ENCODE measurements at places on chromosomes 13 and 19.

DNA sequence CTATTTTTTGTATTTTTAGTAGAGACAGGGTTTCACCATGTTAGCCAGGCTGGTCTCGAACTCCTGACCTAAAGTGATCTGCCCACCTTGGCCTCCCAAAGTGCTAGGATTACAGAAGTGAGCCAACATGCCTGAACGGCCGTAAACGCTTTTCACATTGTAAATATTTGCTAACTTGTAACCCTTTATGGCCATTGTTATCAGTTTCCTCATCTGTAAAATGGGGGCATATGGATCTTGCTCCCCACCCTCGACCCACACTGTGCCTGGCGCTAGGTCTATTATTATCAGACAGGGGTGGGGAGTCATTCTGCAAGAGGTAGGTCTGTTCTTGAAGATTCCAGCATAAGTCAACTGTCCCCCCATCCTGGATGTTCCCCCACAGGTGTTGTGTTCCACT lies 11.9 kb downstream of the NCAN start:
- no peaks in the 10 kb centered on the region for H3K36me3 ChIP-seq
- peaks cover 10% of the 10 kb centered on the region for H3K27me3 ChIP-seq
- no peak overlapping the region for H3K4me3 ChIP-seq
- H3K27ac ChIP-seq, result no peak overlapping the region

GRCh38 chr19:57321116-57321515 lies 844 bp downstream of the ZNF543 start:
- peaks cover 11% of the 10 kb centered on the region for H3K27me3 ChIP-seq
- peaks cover 24% of the 10 kb centered on the region for H3K4me1 ChIP-seq
- peak overlapping the region; percentile 85 for H3K4me3 ChIP-seq

- no peak overlapping the region for H3K27ac ChIP-seq
- H3K36me3 ChIP-seq, result peaks cover 15% of the 10 kb centered on the region
- peaks cover 23% of the 10 kb centered on the region for H3K4me1 ChIP-seq
- peak; percentile 43 for DNase-seq
- H3K4me3 ChIP-seq, result peak overlapping the region; percentile 83
- no peaks in the 10 kb centered on the region for H3K27me3 ChIP-seq
These were observed 512 bp downstream of the CC2D1A start for GRCh38 chr19:13906521-13906904.

- no peak overlapping the region for H3K4me3 ChIP-seq
- H3K36me3 ChIP-seq, result peaks cover 26% of the 10 kb centered on the region
- H3K27me3 ChIP-seq, result no peaks in the 10 kb centered on the region
- DNase-seq, result no peak
These were observed 8.2 kb downstream of the ZDHHC20 start for GRCh38 chr13:21450936-21451335.

GRCh38 chr19:43895727-43896308 lies 39.3 kb downstream of the ZNF45 start:
- H3K27ac ChIP-seq, result no peak overlapping the region
- peaks cover 34% of the 10 kb centered on the region for H3K36me3 ChIP-seq
- DNase-seq, result no peak
- no peaks in the 10 kb centered on the region for H3K4me1 ChIP-seq
- no peak overlapping the region for H3K4me3 ChIP-seq
- no peaks in the 10 kb centered on the region for H3K27me3 ChIP-seq

- no peak overlapping the region for H3K4me3 ChIP-seq
- H3K36me3 ChIP-seq, result no peaks in the 10 kb centered on the region
- no peak overlapping the region for H3K27ac ChIP-seq
- no peaks in the 10 kb centered on the region for H3K27me3 ChIP-seq
These were observed 295.4 kb upstream of the MAB21L1 start for GRCh38 chr13:35771898-35772297.

DNA sequence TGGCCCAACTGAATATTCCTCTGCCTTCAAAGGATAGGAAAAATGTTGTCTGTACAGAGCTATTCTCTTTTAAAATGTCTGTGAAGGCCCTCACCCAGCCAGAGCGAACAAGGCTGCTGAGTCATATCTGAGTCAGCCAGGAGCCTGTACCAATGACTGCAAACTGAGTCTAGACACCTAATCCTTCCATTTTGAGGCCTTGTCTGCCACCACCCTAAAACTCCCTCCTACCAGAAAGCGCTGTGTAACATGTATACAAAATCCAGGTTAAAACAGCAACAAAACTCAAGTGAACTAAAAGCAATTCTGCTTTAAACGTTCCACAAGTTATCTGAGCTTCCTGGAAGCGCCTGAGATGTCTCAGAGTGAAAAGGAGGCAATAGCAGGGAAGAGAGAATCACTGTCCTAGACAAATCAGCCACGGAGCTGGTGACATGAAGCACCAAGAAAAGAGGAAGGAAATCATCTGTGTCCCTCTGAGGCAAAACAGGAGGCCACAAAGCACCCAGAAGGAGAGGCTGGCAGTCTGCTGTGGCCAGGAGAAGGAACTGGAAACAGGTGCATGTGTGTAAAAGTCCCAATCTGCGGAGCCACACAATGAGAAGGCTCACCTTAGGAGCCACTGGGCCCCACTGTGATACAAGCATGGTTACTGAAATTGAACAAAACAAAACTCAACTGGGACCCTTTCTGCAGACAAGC lies 10.2 kb downstream of the DHRS12 start:
- H3K36me3 ChIP-seq, result peaks cover 10% of the 10 kb centered on the region
- H3K4me3 ChIP-seq, result no peak overlapping the region
- peak overlapping the region; percentile 89 for H3K27ac ChIP-seq
- peaks cover 26% of the 10 kb centered on the region for H3K4me1 ChIP-seq

DNA sequence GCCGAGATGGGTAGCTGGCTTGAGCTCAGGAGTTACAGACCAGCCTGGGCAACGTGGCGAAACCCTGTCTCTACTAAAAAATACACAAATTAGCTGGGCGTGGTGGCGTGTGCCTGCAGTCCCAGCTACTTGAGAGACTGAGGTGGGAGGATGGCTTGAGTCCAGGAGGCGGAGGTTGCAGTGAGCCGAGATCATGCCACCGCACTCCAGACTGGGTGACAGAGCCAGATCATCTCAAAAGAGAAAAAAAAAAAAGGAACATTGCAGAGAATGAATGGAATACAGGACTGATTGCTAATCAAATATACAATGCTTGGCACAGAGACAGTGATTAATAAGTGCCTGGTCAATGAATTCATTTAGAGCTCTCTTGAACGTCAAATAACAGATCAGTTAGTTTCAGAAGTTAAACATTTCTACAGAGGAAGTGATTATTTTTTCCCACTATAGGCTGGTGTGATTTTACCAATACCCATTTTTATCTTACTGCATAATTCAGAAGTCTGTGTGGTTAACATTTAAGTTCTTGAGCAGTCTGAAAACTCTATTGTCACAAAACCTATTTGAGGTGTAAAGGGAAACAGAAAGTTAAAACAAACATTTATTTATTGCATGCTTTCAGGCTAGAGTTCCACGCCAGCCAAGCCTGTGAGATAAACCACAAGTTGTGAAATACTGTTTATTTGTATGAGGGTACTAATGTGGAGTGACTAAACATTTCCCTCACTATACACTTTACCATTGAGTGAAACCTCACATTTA lies 7.7 kb upstream of the TBC1D4 start:
- no peaks in the 10 kb centered on the region for H3K36me3 ChIP-seq
- H3K4me1 ChIP-seq, result peaks cover 7% of the 10 kb centered on the region
- peaks cover 29% of the 10 kb centered on the region for H3K27me3 ChIP-seq
- H3K4me3 ChIP-seq, result no peak overlapping the region

DNA sequence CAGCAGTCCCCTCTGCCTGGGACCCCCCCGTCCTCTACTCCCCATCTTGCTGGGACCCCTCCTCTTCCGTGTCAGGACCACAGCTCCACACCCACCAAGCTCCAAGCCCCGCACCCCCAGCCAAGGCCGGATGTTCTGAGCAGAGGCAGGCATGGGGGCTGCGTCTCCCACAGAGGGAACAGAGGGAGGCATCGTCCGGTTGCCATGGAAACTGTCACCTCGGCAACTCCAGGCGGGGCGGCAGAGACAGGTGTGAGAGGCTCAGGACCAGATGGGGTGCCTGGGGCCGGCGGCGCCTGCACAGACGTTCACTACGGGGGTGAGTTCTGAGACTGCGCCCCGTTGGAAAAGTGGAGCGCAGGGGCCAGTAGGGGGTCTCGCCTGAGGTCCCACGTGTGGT lies 5.4 kb downstream of the RNU6-9 start:
- no peaks in the 10 kb centered on the region for H3K27me3 ChIP-seq
- no peak overlapping the region for H3K27ac ChIP-seq
- no peak overlapping the region for H3K4me3 ChIP-seq
- DNase-seq, result peak; percentile 38
- peaks cover 10% of the 10 kb centered on the region for H3K4me1 ChIP-seq

- peaks cover 26% of the 10 kb centered on the region for H3K4me1 ChIP-seq
- no peak for DNase-seq
- peaks cover 28% of the 10 kb centered on the region for H3K36me3 ChIP-seq
- H3K27me3 ChIP-seq, result no peaks in the 10 kb centered on the region
- no peak overlapping the region for H3K27ac ChIP-seq
- H3K4me3 ChIP-seq, result no peak overlapping the region
These were observed 6.4 kb downstream of the ZNF808 start for GRCh38 chr19:52533901-52534300.

- H3K36me3 ChIP-seq, result no peaks in the 10 kb centered on the region
- no peaks in the 10 kb centered on the region for H3K4me1 ChIP-seq
- no peaks in the 10 kb centered on the region for H3K27me3 ChIP-seq
- DNase-seq, result no peak
- no peak overlapping the region for H3K4me3 ChIP-seq
These were observed 708.1 kb upstream of the ARGLU1 start for GRCh38 chr13:107275945-107276614.

GRCh38 chr19:41999071-41999877 lies 5.2 kb upstream of the ATP1A3 start:
- DNase-seq, result peak; percentile 20
- peaks cover 16% of the 10 kb centered on the region for H3K4me1 ChIP-seq
- H3K36me3 ChIP-seq, result no peaks in the 10 kb centered on the region
- H3K4me3 ChIP-seq, result no peak overlapping the region
- no peak overlapping the region for H3K27ac ChIP-seq
- H3K27me3 ChIP-seq, result peaks cover 60% of the 10 kb centered on the region

DNA sequence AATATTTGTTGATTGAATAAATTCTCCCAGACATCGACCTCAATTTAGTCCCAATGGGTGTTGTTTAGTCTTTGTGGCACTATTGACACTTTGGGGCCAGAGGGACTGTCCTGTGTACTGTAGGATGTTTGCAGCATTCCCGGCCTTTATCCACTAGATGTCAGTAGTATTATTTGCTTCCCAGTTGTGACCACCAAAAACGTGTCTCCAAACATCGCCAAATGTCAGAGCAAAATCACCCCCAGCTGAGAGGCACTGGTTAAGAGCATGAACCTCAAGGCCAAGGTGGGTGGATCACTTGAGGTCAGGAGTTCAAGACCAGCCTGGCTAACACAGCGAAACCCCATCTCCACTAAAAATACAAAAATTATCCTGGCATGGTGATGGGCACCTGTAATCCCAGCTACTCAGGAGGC lies 15.4 kb downstream of the NLRP12 start:
- no peaks in the 10 kb centered on the region for H3K4me1 ChIP-seq
- H3K27ac ChIP-seq, result no peak overlapping the region
- H3K4me3 ChIP-seq, result no peak overlapping the region
- DNase-seq, result no peak

DNA sequence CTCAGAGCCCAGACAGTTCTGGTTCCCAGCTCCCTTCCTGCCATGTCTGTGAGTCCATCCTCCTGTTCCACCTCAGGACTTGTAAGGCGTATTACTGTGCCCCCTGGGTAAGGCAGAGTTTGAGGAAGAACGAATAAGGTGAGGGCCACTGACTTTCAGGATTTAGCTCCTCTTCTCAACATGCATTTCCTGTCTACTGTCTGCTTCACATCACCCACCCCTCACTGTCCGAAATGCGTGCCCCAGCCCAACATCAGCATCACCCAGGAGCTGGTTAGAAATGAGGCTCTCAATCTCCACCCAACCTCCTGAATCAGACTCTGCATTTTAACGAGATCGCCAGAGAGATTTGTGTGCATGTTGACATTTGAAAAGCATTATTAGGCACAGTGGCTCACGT lies 44.4 kb downstream of the IRS2 start:
- no peaks in the 10 kb centered on the region for H3K27me3 ChIP-seq
- H3K4me3 ChIP-seq, result no peak overlapping the region
- DNase-seq, result no peak
- H3K27ac ChIP-seq, result no peak overlapping the region
- H3K4me1 ChIP-seq, result peaks cover 19% of the 10 kb centered on the region

- peak; percentile 6 for DNase-seq
- peaks cover 45% of the 10 kb centered on the region for H3K4me1 ChIP-seq
- H3K27ac ChIP-seq, result no peak overlapping the region
- no peak overlapping the region for H3K4me3 ChIP-seq
- H3K27me3 ChIP-seq, result no peaks in the 10 kb centered on the region
These were observed 7.7 kb downstream of the AP1M1 start for GRCh38 chr19:16205205-16206045.

- H3K27me3 ChIP-seq, result peaks cover 26% of the 10 kb centered on the region
- peaks cover 2% of the 10 kb centered on the region for H3K36me3 ChIP-seq
- H3K4me1 ChIP-seq, result peaks cover 3% of the 10 kb centered on the region
- no peak within 1 kb of the TSS for H3K27ac ChIP-seq
- DNase-seq, result no peak
These were observed at the start of gene HIF3A for GRCh38 chr19:46296722-46297461. HIF3A (plus strand) TSS chr19:46297042; CDS start chr19:46297077, 35 bp downstream.

DNA sequence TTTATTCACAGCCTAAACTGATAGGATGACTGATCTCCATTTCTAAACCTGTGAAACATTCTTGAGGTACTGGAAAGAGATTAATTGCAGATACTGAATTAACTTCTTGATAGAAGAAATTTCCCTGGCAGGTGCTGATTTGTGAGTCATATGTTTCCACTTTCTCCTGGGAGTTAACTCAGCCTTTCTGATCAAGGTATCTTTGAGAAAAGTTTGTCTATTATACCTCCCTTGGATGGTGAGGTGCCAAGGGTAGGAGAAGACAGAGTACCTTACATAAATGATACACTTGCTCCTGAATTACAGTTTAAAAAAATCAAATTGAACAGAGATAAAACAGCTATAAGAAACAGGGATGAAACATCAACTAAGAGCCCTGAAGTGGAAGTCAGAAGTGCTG lies 123.0 kb downstream of the RGCC start:
- no peak for DNase-seq
- H3K36me3 ChIP-seq, result peaks cover 4% of the 10 kb centered on the region
- H3K4me3 ChIP-seq, result no peak overlapping the region
- H3K27ac ChIP-seq, result no peak overlapping the region
- H3K27me3 ChIP-seq, result no peaks in the 10 kb centered on the region
